ENCODE measurements at places on chromosomes 2 and 18.
A peak's percentile ranks its signal among the peaks of the same experiment; 100 is the strongest.

GRCh38 chr18:24043403-24043802 is 28.8 kb downstream of the TTC39C start:
- DNase-seq: no peak

DNA sequence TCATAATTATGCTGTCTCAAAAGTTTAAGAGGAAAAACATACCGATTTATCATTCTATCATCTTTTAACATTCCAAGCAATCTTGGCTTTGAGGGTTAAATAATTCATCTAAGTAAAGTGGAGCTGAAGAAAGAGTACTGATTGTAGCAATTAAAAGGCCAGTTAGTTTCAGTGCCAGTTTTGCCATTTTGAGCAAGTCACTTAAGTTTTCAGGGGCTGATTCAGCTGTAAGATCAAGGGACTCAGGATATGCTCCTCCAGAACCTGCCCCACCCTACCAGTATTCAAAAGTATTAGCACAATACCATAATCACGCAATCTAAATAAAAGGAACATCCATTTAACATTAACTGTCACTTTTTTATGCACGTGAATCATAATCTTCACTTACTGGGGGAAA is 1.9 kb downstream of the SS18 start:
- no peak for DNase-seq

DNA sequence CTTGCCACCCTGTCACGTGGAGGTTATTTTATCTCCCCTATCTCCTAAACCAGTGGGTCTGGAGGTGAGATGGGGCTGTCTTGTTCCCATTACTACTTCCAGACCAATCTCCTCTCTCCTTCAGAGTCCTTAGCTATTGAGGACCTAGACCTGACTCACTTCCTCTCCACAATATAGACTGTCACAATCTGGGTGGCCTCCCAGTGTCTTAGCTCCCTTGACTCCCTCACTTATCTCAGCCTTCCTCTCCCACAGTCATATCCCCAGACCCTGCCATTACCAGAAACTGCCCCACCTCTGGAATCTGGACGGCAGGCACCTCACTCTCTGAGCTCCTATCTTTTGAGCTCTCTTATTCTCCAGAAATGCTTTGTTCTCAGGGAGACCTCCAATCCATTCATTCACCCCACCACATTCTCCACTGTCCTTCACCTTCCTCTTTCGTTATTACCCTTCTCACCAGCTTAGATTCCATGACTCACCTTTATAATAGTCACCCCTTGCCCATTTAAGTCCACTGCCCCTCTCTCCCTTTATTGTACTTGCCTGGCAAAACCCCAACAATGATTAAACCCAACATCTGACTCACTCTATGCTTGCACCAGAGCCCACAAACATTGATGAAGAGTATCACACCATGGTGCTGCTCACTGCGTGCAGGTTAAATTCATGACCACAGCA is 23.3 kb upstream of the SIX3 start:
- no peak for DNase-seq

GRCh38 chr2:68689553-68690537 is 44.8 kb upstream of the ARHGAP25 start:
- no peak for DNase-seq

DNA sequence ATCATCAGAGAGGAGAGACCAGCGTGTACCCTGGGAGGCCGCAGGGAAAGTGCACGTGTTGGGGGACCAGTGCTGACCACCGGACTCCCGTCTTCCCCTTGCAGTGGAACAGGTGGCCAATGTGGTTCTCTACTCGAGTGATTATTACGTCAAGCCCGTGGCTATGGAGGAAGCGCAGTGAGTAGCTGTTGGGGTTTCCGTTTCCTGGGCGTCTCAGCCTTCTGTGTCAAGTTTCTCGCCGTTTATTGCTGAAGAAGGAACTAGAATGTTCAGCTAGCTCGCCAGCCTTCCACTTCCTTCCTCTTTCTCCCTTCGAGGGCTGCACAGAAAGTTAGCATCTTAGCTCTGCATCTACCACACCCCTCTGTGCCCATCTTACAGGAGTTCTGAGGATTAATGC is 22.8 kb upstream of the DGKD start:
- peak; percentile 57 for DNase-seq

DNA sequence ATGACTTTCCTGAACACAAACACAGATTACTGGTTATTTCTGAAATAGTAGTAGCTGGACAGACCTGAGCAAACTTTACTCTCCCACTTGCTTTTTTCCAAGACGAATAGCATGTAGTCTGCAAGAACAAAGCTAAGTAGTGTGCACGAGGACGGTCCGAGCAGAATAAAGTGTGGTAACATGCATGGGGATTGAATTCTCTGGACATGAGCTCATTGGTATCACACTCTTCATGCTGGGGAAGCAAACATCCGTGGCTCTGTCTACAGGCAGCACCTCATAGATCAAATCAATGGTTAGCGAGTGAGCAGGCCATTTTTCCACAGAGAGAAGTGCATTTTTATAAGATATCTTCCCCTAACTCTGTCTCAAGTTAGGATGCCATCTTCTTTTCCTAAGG is 164.8 kb upstream of the STK17B start:
- DNase-seq: no peak

DNA sequence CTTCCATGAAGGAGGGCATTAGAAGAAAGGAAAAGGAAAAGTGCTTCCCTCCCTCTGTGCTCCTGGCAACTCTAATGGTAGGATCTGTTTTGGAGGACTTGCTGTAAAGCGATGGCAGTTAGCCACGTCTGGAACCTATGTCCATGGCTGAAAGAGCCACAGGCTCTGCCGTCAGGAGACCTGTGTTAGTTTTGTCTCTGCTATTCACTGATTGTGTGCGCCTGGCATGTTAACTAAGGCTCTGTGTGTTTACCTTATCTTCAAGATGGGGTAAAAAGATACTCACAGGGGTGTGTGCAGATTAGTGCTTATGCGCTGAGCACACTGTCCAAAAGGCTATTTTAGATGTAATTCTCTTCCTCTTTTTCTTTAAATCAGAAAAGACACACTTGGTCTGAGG is 109.8 kb upstream of the LTBP1 start:
- DNase-seq: no peak

DNA sequence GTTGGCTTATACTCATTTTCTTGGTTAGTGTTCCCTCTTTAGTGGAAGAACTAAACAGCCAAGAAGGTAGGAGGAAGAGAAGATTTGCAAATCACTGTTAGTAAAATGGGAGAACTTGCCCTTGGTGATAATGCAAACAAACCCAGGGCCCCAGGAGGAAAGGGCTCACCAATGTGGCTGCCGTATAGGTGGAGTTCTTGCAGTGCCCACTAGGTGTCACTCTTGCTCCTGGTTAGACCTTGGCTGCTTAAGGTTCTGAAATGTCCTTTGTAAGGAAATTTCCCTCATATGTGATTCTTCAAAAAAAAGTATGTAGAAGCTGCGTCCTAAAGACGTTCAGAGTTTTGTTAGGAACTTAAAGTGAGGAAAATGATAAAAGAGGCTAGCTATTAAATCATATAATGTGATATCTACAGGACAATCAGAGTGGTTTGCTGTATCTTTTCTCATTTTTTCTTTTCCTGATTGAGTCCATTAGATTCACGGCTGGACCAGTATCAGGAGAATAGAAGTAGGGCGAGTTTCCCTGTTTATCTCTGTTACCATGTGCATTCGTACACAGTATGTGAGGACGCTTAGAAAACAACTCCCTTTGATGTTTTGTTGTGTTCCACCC is 48.6 kb downstream of the RPIA start:
- DNase-seq: peak; percentile 39

GRCh38 chr2:50594233-50594632 is 437.7 kb downstream of the NRXN1 start:
- DNase-seq: no peak

DNA sequence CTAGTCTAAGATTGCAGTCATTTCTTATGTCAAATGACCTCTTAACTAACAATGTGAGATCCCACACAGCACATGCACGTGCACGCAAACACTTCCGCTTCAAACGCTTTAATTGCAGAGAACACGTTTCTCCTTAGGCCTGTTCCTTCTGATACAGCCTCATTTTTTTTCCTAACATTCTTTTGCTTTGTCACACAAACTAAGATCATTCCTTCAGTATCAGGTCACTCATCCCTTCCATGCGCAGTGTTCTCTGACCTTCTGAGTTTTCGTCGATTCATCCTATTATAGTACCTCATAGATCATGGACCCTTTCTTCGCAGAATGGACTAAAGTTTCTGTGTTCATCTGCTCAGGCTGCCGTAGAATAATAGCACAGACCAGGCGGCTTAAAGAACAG is 327.1 kb upstream of the CDH19 start:
- no peak for DNase-seq

- DNase-seq: no peak
These were observed 175.4 kb downstream of the NRP2 start for GRCh38 chr2:205857520-205858237.

- DNase-seq: no peak
These were observed 9.5 kb downstream of the ARL4C start for GRCh38 chr2:234487356-234487755.

DNA sequence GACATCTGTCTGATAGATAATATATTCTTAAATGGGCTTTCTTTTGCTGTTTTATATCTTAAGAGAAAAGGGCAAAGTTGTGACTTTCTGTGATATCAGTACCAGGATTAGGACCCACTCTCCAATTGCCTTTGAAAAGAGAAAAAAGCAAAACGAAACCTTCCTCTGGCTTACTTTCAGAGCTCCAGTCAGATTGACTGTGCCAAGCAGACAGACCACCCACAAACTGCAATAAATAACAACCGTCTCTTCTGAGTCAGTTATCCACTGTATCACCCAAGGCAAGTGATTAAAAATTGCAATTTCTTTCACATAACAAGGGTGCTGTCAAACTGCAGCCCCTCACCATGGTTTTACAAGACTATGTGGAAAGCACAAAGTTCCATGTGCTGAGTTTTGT is 230.5 kb upstream of the SETBP1 start:
- no peak for DNase-seq

- no peak for DNase-seq
These were observed 17.2 kb downstream of the NRXN1 start for GRCh38 chr2:51014759-51015158.

All from stimulated activated CD8-positive, alpha-beta memory T cell treated with anti-CD3 and anti-CD28 coated beads, Interleukin-4, amount 100 ng/mL, for 1 hour (primary cell).